ENCODE measurements at places on chromosomes 4 and X.

DNA sequence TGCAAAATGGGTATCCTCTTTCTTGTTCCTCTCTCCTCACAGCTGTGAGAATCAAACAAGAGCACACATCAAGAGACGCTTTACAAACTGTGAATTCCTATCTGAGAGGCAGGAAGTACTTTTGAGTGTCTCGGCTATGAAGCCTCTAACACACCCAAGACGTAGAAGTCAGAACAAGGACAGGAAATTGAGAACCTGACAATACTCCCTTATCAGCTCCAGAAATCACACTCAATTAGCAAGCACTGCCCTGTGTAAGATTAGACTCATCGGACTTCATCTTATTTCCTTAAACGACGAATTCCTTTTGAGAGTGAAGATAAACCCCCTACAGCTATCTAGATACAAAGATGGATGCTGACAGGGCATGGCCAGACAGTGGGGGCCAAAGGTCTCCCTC is 50.7 kb upstream of the CRMP1 start:
- DNase-seq, result no peak

- DNase-seq, result no peak
These were observed 2302.5 kb downstream of the ARAP2 start for GRCh38 chr4:33941854-33942253.

- no peak for DNase-seq
These were observed 25.6 kb upstream of the TEX13C start for GRCh38 chrX:125293850-125294780.

DNA sequence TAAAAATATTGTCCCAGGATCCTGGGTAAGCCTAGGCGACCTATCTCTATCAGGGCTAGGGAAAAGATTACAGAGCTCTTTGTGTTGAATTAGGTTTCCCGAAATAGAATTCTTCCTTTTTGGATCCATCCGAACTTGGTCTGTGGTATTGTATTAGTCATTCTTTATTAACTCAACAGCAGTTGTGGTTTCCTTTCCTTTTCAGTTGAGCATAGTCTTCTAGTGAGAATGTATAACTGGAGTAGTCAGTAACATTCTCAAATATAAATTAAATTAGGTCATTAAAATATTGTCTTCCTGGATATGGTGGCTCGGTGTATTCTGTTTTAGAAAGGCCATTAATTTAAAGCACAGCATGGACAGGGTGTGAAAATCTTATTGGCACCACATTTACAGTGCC is 520.4 kb downstream of the NLGN4X start:
- DNase-seq, result no peak

- no peak for DNase-seq
These were observed 305.7 kb downstream of the PDHA2 start for GRCh38 chr4:96145601-96146000.

- no peak for DNase-seq
These were observed 900 bp downstream of the CTAG2 start for GRCh38 chrX:154652311-154653047.

GRCh38 chr4:86043755-86044592 is 315.9 kb downstream of the MAPK10 start:
- DNase-seq, result peak; percentile 57

- no peak for DNase-seq
These were observed 739.3 kb upstream of the FAM241A start for GRCh38 chr4:111405989-111406388.

GRCh38 chr4:54727346-54727745 is 69.6 kb downstream of the KIT start:
- no peak for DNase-seq

DNA sequence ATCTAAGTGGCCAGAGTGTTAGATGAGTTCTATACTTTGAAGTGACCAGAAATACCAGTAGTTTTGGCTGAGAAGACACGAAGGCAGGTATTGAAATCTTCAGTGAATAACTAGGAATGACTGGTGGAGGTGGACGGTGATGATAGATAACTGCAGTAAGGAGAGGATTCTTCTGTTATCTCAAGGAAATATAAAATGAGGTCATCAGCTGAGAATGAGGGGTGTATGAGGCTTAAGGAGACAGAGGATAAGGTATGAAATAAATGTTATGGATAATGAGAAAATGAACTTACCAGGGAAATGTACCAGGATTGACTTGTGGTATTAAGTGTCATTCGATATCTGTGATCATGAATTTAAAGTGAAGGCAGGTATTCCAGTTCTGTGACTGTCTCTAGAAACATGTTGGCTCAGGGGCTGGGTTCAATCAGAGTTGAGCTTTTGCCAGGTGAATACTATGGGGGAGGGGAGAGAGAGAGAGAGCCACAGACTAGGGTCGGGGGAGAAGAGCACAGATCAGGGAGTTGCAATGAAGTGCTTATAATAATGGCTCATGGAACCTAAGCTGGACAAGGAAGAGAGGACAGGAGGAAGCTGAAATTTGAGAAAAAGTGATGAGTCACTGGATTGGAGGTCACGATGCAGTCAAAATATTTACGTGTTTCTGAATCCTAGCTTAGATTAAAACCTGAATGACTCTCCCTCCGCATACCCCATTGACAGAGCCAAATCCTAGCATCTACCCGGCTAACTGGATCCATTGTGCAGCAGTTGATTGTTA is 37.5 kb upstream of the BRS3 start:
- no peak for DNase-seq

DNA sequence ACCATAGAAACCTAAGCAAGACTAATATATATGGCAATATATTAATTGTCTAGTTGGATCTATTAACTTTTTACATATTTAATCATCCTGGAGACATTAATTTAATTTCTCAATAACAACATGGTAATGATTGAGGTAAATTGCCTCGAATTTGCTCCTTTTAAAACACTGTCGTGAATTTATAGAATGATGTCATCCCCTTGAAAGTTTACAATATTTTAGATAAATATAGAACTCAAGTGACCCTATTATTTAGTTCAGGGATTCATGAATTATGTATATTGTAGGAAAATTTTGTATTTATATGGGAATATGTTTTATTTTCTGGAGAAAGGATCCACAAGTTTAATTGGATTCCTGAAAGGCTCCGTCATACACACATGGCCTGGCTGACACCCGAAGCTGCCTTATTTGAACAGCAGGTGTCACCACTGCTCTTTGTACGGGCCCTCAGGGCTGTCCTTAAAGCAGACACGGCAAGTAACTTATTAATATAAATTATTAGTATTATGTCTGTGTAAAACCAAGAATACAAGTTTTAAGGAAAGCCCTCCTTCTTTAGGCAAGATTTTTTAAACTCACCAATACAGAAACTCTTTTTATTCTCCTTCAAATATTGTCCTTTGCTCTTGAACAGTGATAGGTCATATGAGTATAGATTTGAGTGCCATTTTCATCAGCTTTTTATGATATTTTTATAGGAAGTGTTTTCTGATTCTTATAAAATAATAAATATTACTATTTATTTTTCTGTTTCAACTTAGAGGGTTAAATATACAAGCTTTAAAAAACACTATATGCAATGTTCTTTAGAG is 1.9 kb upstream of the PLRG1 start:
- DNase-seq, result peak; percentile 74

- DNase-seq, result no peak
These were observed 50.4 kb downstream of the SORBS2 start for GRCh38 chr4:185761352-185762235.

DNA sequence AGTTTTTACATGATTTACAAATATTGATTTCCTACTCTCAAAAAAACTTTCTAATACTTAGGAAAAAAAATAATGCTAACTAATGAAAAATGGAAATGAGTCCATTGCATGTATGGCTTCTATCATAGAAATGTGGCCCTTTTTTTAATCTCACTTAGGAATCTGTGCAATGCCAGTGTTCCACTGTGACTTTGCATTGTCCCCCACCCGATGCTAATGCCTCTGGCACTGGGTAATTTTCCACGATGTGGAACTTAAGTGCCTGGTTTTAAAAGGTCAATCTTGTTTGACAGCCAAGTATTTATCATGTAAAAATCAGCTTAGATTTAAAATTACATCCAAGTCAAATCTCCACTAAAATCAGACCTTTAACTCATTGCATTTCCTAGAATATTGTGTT is 53.1 kb downstream of the SPATA4 start:
- DNase-seq, result no peak

GRCh38 chr4:113979148-113979904 is at the start of gene ARSJ:
Gene ARSJ (minus strand): TSS chr4:113979647. CDS start chr4:113978834, 813 bp downstream.
- no peak for DNase-seq

DNA sequence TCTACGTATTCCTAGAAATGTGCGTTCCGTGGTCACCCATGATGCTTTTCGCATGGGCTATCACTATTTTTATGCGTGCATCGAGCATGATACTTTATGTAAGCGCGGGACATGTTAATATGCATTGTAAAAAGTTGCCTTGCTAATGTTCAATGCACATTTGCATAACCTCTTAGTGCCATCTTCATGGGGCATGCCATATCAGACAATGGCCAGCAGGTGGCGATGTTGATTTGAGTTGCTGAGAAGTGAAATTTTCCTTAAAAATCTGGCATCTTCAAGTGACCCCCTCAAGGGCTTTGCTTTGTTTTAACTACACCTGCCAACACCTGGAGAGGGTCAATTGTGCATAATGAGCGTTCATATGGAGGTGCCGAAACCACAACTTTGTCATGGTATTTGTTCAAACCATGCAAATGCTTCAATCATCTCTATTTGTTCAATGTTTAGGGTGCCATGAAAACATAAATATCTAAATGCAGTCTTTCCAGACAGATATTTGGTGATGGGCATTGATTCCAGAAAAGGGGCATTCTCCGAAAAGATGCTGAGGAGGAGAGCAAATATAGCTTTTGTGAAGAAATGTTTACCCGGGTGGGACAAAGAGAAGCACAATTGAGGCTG is 833.9 kb upstream of the PRKX start:
- DNase-seq, result peak; percentile 46

DNA sequence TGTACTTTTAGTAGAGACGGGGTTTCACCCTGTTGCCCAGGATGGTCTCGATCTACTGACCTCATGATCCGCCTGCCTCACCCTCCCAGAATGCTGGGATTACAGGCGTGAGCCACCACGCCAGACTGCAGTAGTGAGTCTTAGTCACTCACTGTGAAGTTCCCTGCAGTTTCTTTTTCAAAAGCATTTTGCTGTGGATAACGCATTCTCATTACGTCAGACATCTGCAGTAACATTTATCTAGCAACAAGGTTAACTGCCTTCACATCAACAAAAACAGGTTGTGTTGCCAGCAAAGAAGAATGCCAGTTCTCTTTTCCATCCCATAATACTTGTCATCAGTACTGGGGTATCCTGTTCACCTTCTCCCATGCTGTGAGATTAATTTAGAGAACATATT is 164.6 kb downstream of the DHRSX start:
- DNase-seq, result no peak

- DNase-seq, result no peak
These were observed 531.8 kb downstream of the IL15 start for GRCh38 chr4:142168181-142168580.

DNA sequence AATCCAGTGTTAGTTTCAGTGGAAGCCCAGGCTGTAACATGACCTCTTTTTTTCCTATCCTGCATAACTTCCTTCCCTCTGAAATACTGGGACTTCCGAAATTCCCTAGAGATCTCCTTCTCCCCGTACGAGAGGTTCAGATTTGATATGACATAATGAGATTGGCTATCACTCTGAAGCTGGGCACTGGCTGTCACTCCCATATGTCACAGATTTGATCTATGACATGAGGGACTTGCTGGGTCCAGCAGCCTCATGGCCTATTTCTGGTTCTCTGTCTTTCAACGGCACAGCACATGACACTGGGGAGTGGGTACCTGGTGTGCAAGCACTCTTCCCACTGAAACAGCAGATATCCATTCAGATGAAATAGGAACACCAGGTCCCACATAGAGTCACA is 36.7 kb downstream of the PF4 start:
- DNase-seq, result no peak

DNA sequence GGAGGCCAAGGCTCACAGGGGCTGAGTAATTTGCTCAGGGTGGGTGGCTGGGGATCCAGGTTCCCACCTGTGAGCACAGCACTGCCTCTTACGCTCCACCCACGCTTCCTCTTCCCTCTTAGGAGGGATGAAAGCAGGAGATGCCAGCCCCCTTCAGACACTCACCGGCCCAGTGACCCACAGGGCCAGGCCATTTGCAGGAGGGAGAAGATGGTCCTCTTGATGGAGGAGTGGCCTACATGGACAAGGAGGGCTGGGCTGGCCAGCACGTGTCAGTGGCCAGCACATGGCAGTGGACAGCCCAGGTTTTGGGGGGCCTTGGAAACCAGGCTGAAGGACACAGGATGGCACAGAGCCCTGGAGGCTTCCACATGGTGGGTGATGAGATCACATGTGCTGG is 108.1 kb upstream of the PSAPL1 start:
- DNase-seq, result no peak

GRCh38 chr4:8010618-8011017 is 71.0 kb upstream of the AFAP1 start:
- no peak for DNase-seq

DNA sequence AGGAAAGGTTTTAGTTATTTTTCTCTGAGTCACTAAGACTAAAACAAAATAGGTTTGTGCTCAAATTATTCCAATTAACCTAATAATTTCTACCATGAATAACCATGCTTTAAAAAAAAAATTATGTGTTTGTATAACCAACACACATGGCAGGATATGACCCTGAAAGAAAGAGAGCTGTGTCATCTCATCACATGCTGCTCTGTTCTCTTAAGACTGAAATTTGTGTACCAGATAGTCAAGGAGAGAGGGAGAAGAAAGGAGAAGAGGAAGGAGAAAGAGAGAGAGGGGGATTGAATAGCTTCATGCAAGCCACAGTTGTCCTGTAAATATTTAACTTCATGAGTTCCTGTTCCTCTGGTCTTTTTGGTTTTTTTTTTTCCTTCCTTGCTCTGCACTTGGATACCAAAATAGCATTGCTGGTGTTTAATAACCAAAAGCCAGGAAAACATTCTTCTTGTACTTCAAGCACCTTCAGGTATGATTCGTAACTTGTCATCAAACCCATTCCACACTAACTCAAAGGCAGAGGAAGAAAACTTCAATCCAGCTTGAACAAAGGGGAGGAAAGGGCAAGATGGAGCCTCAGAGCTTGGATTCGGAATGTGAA is 6.4 kb upstream of the PROM1 start:
- DNase-seq, result no peak

GRCh38 chr4:132502096-132502552 is 647.0 kb upstream of the PCDH10 start:
- DNase-seq, result no peak

DNA sequence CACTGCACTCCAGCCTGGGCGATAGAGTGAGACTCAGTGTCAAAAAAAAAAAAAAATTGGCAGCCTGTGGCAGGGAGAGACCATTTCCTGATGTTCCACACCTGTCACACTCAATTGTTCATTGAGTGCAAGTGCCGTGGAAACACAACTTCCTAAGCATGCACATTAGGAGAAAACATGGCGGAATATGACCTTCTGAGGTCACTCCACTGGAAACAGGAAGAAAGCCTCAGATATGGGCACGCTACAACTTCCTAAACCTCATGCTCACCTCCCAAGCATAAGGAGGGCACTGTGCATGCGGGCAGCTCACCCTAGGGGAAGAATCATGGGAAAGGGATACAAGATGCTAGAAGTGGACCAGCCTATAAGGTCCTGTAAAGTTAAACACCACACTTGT is 28.5 kb upstream of the CD99 start:
- no peak for DNase-seq

- DNase-seq, result no peak
These were observed 29.6 kb downstream of the SATL1 start for GRCh38 chrX:85213792-85214530.

All from OCI-LY7 (cell line).